Stimulated activated CD4-positive, alpha-beta T cell treated with anti-CD3 and anti-CD28 coated beads, Interleukin-2, amount 100 ng/mL, for 4 hours (primary cell): ENCODE measurements at places on chromosomes 11 and 22.
A peak's percentile ranks its signal among the peaks of the same experiment; 100 is the strongest.

GRCh38 chr11:45622861-45623260, 42.6 kb downstream of the CHST1 start:
- no peak for DNase-seq

- peak; percentile 34 for DNase-seq
These were observed 73.2 kb upstream of the TCF20 start for GRCh38 chr22:42343531-42344081.

DNA sequence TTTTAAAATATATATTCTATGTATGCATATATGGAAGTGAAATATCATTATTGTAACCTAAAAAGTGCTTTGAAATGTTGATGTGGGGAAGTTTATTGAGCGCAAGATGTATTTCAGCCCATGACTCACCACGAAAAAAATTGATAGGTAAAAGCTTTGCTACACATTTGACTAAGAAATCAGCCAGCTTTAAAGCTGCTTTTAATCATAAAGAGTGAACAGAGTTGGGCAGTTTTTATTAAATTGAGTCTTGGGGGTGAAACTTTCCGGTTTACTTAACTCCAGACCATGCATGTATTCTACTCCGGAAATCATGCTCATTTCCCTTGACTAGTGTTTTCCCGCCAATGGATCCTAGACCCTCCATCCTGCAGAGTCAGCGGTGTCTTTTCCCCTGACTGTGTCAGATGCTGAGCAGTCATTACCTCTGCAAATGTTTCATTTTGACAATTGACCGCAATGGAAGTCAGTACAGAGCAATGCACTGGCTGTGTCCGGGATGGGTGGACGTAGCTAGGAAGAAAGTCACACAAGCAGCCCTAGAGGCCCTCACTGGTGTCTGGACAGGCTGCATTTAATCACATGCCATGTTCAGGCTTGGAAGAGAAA, 47.2 kb upstream of the MPEG1 start:
- DNase-seq = no peak

GRCh38 chr11:37747121-37747520, 1149.1 kb upstream of the RAG2 start:
- DNase-seq = no peak

GRCh38 chr11:35061516-35062440, 77.2 kb upstream of the CD44 start:
- DNase-seq = no peak

GRCh38 chr22:42560781-42561180, 7.0 kb downstream of the SERHL2 start:
- no peak for DNase-seq

DNA sequence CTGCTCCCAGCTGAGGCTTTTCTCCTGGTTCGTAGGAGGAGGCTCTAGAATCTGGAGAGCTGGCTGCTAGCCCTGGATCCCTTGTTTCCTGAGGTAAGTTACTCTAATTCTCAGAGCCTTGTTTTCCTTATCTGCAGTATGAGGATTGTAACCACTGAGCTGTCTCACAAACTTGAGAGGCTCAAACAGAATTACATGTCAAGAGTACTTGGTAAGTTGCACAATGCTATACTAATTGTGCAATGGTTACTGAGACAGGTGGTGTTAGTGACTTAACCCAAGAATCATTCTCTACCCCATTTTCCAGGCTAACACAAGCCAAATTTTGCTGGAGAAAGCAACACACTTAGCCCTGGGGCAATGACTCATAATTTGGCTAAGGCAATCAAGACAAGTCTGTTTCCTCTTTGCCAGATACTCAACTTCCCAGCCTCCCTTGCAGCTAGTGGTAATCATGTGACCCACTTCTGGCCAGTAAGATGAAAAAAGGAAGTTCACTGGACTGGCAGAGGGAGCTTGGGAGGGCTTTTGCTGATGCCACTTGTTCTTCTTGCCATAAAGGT, 348.0 kb downstream of the TENM4 start:
- no peak for DNase-seq

DNA sequence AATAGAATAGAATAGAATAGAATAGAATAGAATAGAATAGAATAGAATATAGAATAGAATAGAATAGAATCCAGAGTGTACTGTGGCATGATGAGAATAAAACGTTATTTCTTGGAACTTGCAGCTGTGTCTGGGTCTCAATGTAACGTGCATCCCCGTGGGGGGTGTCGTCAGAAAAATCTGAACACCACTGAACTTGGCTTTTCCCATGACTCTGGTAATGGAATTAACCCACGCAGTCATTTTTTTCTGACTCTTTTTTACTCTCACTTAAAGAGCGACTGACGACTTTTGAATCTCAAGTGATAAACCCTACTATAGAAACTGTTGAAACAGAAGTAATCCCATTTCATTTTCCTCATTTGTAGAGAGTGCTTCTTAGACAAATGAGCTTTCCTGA, 92.4 kb upstream of the BID start:
- DNase-seq = no peak

GRCh38 chr11:76600124-76600655, 70.4 kb downstream of the LRRC32 start:
- DNase-seq = no peak

DNA sequence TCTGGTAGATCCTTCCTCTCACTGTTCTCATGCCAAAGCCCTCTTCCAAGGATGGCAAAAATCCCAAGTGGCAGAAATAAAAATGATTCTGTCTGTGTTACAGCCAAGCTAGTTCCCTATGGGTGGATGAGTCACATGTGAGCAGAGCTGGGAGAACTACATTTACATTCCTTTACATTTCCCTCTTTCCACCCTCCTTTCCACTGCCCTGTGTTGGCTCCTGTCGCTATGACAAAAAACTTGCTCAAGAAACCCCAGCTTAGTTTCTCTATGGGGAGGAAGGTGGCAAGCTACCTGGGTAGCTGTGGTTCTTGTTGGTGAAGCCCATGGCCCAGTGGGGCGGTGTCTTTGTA, 10.2 kb upstream of the DDB2 start:
- no peak for DNase-seq

DNA sequence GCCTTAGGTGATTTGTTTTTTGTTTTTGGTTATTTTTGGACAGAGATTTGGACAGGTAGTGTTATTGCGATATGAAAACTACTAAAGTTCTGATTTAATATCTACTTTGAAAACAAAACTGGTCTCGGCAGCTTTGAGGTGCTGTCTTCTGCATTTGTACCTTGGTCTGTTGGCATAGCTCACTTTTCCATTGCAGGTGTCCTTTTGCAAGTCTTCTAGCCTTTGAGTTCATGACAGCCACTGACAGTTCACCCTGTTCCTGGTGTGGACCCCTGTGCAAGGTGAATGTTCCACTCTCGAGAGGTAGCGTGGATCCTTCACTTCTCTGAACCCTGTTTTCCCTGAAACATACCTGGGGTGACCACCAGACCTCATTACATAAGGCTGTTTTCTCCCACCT, 44.9 kb upstream of the ST14 start:
- no peak for DNase-seq
